ENCODE measurements at places on chromosomes 13 and 19. TPM values are rescaled to one million over a fixed set of nuclear protein-coding genes. Genes with fewer than 3 reads are reported as not detected.

GRCh38 chr19:13451434-13451995 is 54.8 kb downstream of the CACNA1A start:
- H3K4me1 ChIP-seq, result no peaks in the 10 kb centered on the region
- H3K36me3 ChIP-seq, result peaks cover 34% of the 10 kb centered on the region
- no peak overlapping the region for H3K27ac ChIP-seq

GRCh38 chr19:13152974-13153568 is 2.9 kb downstream of the IER2 start:
- H3K36me3 ChIP-seq, result no peaks in the 10 kb centered on the region
- peaks cover 8% of the 10 kb centered on the region for H3K4me1 ChIP-seq
- DNase-seq, result peak; percentile 95
- peak overlapping the region; percentile 98 for H3K27ac ChIP-seq
- peak overlapping the region; percentile 96 for H3K4me3 ChIP-seq
- peaks cover 37% of the 10 kb centered on the region for H3K27me3 ChIP-seq

DNA sequence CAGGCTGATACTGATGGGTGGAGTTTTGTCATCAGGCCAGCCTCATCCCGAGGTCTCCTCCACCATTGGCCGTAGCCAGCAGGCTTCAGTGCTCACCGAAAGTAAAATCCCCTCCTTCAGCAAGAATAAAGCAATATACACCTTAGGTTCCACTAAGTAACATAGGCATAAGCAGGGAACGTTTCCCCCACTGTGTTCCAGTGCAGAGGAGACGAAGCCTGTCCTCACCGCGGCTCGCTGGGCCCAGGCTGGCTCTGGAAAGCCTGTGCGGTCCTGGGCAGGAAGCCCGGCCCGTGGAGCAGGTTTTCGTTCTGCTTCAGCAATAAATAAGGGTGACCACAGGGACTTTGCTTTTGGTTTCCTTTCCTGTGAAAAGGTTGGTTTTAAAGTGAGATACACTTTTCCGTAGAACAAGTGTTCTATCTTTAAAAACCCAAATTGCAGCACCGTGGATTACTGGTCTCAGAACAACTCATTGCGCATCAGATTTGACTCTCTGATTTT is 16.3 kb upstream of the TEX29 start:
- peaks cover 35% of the 10 kb centered on the region for H3K36me3 ChIP-seq
- no peak for DNase-seq
- no peaks in the 10 kb centered on the region for H3K4me1 ChIP-seq
- no peak overlapping the region for H3K27ac ChIP-seq

DNA sequence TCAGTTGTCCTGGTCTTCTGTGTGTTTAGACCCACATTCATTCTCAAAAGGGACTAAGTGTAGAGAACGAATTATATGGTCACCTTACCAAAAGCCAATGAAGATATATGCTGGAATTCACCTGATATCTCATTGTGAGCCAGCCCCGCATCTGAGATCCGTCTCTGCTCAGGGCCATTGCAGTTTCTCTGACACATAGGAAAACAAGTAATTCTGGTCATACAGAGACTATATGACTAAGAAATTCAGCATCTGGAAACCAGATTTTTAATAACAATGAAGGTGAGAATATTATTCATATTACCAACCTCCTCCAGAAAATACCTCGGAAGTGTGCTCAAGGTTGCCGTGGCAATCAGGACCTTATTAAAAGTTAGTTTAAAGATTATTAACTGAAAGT is 278.6 kb upstream of the EDNRB start:
- H3K36me3 ChIP-seq, result no peaks in the 10 kb centered on the region

GRCh38 chr19:2171349-2172145 is 7.8 kb downstream of the DOT1L start:
- peak; percentile 57 for DNase-seq
- peak overlapping the region; percentile 77 for H3K4me3 ChIP-seq
- H3K36me3 ChIP-seq, result no peaks in the 10 kb centered on the region

GRCh38 chr13:38824342-38824741 is 137.5 kb downstream of the FREM2 start:
- H3K27me3 ChIP-seq, result no peaks in the 10 kb centered on the region
- no peaks in the 10 kb centered on the region for H3K4me1 ChIP-seq
- H3K27ac ChIP-seq, result no peak overlapping the region
- H3K36me3 ChIP-seq, result no peaks in the 10 kb centered on the region

DNA sequence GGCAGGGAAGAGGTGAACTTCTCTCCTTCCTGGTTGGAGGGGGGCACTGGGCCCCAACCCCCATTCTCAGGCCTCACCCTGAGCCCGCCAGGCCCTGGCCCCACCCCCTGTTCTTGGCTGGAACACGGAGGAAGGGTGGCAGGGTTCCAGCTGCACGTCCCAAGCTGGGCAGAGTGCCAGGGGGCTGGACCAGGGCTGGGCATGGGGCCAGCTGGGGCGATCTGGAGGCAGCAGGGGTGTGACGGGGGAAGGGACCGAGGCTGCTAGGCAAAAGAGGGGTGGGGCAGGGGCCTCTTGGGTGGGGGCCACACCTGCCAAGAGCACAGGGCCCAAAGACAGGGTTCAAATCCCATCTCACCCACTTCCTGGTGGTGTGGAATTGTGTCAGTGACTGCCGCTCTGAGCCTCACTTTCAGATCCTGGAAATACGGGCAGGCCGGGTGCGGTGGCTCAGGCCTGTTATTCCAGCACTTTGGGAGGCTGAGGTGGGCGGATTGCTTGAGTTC is 2.2 kb downstream of the HIF3A start:
- no peaks in the 10 kb centered on the region for H3K4me1 ChIP-seq
- no peak for DNase-seq
- H3K27ac ChIP-seq, result no peak overlapping the region
- H3K4me3 ChIP-seq, result no peak overlapping the region

DNA sequence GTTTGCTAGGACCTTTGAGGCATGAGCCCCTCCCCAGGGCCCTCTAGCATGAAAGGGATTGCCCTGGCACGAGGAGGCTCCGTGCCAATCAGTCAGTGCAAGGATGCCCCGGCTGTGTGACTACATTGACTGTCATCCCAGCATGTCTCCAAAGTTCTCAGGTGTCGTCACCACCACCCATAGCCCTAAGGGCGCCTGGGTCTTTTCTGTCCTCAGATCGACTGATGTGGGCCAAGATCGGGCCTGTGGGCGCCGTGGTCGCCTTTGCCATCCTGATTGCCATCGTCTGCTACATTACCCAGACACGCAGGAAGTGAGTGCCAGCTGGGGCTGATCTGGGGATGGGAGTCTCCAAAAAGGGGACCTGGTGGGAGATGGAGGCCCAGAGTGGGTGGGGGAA is 18.4 kb downstream of the MAG start:
- no peaks in the 10 kb centered on the region for H3K4me1 ChIP-seq
- H3K4me3 ChIP-seq, result no peak overlapping the region
- no peaks in the 10 kb centered on the region for H3K36me3 ChIP-seq
- no peak for DNase-seq

GRCh38 chr13:72875233-72875632 is 93.3 kb downstream of the PIBF1 start:
- no peaks in the 10 kb centered on the region for H3K4me1 ChIP-seq
- H3K27me3 ChIP-seq, result no peaks in the 10 kb centered on the region
- no peak for DNase-seq

DNA sequence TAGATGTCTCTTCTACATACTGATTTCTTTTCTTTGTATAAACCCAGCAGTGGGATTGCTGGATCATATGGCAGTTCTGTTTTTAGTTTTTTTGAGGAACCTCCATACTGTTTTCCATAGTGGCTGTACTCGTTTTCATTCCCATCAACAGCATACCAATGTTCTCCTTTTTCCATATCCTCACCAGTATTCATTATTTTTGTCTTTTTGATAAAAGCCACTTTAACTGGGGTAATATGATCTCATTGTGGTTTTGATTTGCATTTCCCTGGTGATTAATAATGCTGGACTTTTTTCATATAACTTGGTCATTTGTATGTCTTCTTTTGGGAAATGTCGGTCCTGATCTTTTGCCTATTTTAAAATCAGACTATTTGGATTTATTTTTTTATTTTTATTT is 108.5 kb downstream of the PAN3 start:
- no peaks in the 10 kb centered on the region for H3K4me1 ChIP-seq
- H3K4me3 ChIP-seq, result no peak overlapping the region
- no peak overlapping the region for H3K27ac ChIP-seq
- DNase-seq, result no peak
- H3K36me3 ChIP-seq, result peaks cover 6% of the 10 kb centered on the region

DNA sequence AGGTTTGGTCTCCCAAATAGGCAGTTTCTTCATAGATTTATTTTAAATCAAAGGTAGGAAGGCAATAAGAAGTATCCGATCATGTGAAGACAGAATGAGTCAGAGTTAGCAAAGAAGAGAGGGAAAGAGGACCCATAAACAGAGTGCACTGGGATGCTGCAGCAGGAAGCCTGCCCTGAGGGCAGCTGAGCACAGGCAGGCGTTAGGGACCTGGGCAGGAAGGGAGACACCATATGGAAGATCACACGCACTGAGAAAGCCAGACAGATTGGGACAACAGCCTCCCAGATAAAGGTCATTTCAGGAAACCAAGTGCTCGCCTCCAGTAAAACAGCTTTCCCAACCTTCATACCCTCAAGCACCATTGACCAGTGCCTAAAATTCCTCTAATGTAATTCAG is 598.0 kb downstream of the EFNB2 start:
- H3K4me3 ChIP-seq, result peak overlapping the region; percentile 56
- peaks cover 7% of the 10 kb centered on the region for H3K27me3 ChIP-seq
- peak; percentile 61 for DNase-seq
- peak overlapping the region; percentile 92 for H3K27ac ChIP-seq

DNA sequence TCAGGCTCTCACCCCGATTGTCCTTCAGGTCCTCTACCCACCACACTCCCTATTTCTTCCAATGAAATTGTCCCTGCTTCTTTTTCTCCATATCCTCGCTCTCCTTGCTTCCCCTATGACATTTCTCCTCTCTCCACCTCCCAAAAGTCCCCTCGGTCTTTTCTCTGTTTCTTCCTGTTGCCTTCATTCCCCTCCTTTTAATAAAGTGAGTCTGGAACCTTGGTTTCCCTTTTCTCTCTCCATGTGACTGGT is 676 bp upstream of the ZNF574 start:
- peaks cover 26% of the 10 kb centered on the region for H3K4me1 ChIP-seq
- peak overlapping the region; percentile 96 for H3K4me3 ChIP-seq
- peaks cover 25% of the 10 kb centered on the region for H3K27me3 ChIP-seq
- H3K27ac ChIP-seq, result peak overlapping the region; percentile 99

DNA sequence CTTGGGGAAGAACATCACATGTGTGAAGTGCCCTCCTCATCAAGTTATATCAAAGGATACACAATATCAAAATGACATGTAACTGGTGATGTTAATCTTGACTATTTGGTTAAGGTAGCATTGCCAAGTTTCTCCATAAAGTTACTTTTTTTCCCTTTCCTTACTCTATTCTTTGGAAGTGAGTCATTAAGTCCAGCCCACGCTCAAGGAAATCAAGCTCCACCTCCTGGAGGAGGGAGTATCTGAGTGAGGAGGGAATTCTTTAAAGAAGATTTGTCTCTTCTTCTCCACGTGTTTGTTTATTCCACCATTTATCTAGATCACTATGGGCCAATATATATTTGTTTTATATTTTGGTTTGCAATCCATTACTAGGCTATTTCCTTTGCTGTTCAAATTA is 33.6 kb upstream of the FNDC3A start:
- H3K27ac ChIP-seq, result no peak overlapping the region
- no peak overlapping the region for H3K4me3 ChIP-seq
- H3K4me1 ChIP-seq, result no peaks in the 10 kb centered on the region
- no peak for DNase-seq

DNA sequence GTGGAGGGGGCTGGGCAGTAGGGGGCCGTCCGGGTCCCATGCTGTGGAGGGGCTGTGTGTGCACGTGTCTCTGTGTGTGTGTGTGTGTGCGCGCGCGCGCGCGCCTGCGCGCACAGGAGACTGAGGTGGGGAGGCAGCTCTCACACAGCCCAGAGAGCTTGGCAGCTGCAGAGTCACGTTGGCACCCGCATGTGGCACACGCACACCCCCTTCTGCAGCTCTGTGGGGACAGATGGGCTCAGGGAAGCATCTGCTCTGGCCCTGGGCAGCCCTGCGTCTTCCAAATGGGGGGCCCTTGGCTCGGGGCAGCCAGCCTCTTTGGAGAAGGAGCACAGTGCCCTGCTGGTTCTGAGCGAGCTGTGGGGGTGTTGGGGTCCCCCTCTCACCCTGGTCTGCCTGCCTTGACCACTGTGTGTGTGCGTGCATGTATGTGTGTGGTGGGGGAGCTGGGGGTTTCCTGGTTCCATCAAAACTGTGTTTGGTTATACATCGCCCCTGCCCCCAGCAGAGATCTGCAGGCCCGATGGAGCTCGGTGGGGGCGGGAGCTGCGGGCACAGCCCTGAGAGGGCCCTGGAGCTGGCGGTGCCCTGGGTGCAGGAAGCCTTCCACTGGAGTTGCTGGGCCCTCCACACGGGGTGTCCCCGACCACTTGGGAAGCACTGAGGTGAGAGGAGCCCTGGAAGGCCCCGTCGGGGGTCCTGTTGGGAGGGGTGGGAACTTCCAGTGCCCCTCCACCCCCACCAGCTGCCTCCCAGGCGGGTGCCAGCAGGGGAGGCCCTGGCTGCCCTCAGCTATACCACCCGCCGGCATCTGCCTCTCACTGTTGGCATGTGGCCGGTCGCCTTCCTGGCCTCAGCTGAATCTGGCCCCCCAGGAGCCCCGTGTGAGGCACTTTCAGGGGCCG is 67.1 kb downstream of the KDM4B start:
- peaks cover 45% of the 10 kb centered on the region for H3K4me1 ChIP-seq
- peaks cover 20% of the 10 kb centered on the region for H3K27me3 ChIP-seq
- peak overlapping the region; percentile 97 for H3K27ac ChIP-seq
- peak overlapping the region; percentile 38 for H3K4me3 ChIP-seq
- DNase-seq, result no peak

- H3K36me3 ChIP-seq, result no peaks in the 10 kb centered on the region
- DNase-seq, result peak; percentile 89
- peaks cover 12% of the 10 kb centered on the region for H3K27me3 ChIP-seq
- H3K4me1 ChIP-seq, result peaks cover 7% of the 10 kb centered on the region
Observed at GRCh38 chr13:113758651-113759524, at the start of gene TMEM255B. TMEM255B (plus strand) TSS chr13:113759226; CDS start chr13:113759270, 44 bp downstream.

- peaks cover 3% of the 10 kb centered on the region for H3K4me1 ChIP-seq
- H3K4me3 ChIP-seq, result no peak overlapping the region
- no peak overlapping the region for H3K27ac ChIP-seq
- DNase-seq, result no peak
- no peaks in the 10 kb centered on the region for H3K36me3 ChIP-seq
- no peaks in the 10 kb centered on the region for H3K27me3 ChIP-seq
Observed at GRCh38 chr13:91126806-91127205, 220.7 kb upstream of the MIR17HG start.

The TMEM38A gene
- total RNA-seq, result 7.1 TPM

The IL12RB1 gene
- total RNA-seq, result not detected

The IRGC gene
- total RNA-seq, result not detected

The IFT88 gene
- 8.7 TPM for total RNA-seq

The FXYD3 gene
- not detected for total RNA-seq

The RB1 gene
- 50.3 TPM for total RNA-seq

The SLC39A3 gene
- 40.8 TPM for total RNA-seq

The CDK8 gene
- 27.9 TPM for total RNA-seq

The MIR17HG gene
- 14.5 TPM for total RNA-seq

The C13orf42 gene
- total RNA-seq, result not detected
